ENCODE measurements at places on chromosomes 16 and 17.

DNA sequence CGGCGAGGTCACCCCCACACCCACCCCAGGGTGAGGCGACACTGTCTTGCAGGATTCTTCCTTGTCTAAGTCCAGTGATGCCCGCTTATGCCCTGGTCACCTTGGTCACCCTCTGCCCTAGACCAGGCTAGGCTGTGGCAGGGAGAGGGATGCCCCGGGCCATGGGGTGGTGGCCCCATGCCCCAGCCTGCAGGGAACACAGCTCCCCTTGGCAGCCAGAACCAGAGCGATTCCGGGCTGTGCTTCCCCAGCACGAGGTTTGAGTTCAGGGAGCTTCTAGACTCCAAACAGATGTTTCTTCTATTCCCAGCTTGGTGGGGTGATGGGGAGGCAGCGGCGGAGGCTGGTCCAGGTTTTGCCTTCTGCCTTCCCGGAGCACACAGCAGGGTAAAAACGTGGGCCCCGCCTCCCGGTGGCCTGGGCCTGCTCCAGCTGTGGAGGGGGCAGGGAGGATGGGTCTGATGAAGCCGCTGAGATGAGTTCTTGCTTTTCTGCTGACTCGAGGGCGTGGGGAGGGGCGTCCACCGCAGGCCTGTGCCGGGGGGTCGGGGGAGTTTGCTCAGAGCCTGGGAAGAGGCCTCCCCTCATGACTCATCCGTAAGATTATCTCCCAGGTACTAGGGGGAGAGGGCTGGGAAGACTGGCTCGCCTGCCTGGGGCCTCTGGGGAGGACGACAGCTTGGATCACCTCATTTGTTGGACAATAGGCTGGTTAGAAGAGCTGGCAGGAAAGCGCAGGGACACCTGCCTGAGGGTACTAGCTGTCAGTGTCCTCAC is 15.4 kb downstream of the SMTNL2 start:
- no peak for DNase-seq

DNA sequence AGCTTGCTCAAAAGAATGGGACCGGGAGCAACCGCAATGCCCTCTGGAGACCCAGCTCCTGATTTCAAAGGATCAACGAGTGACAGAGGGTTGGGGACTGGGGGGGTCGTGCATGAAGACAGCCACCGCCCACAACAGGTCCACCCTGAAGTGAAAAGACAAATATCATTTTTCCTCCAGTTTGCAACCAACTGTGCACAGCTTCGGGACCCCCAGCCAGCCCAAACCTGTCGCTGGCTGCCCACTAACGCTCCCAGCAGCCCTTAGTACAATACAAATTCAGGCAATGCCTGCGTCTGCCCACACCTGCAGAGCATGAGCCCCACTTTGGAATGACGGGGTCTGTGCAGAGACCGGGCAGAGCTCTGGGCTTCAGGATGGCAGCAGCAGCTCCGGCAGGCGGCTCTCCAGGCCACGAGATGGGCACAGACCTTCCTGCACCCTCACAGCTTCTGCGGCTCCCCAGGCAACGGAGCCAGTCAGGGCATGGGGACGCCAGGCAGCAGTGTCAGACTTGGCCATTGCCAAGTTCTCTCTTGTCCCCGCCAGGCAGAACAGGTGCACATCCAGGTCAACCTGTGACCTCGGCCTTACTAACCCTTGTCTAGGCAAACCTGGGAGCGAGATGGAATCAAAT is 60.1 kb downstream of the TBC1D16 start:
- DNase-seq: no peak

DNA sequence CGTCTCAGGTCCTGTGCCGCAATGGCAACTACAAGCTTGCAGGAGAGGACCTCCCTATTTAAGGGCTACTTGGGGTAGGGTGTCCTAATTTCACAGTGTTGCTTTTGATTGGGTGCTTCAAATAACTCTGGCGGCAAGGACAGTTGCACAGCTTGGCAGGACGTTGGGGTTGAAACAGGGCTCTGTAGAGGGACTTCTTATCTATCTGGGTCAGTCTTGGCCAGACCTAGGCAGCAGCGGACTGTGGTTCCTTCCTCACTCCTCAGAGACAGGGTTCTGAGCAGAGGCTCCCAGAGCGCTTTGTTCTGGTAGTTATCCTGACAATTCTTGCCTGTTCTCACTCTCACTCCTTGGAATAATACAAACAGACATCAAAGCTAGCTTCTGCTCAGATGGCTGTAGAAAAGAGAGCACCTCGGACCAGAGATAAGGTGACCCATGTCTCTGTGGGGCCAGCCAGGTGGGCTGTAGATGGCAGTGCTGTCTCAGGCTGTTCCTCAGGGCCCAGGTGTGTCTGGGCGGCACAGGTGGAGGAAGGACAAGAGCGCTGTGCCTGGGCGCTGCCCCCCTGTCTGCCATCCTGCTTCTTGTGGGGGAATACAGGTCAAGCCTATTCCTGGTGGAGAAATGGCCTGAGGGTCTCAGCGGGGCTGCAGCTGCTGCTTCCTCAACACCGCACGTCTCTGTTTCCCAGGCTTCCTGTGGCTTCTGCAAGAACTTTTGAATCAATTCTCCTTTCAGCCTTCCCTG is 61.0 kb downstream of the PLD6 start:
- no peak for DNase-seq

GRCh38 chr17:74836191-74836590 is 23.5 kb downstream of the GRIN2C start:
- DNase-seq: no peak

GRCh38 chr17:8153957-8154607 is 1.9 kb upstream of the PER1 start:
- DNase-seq: peak; percentile 87

DNA sequence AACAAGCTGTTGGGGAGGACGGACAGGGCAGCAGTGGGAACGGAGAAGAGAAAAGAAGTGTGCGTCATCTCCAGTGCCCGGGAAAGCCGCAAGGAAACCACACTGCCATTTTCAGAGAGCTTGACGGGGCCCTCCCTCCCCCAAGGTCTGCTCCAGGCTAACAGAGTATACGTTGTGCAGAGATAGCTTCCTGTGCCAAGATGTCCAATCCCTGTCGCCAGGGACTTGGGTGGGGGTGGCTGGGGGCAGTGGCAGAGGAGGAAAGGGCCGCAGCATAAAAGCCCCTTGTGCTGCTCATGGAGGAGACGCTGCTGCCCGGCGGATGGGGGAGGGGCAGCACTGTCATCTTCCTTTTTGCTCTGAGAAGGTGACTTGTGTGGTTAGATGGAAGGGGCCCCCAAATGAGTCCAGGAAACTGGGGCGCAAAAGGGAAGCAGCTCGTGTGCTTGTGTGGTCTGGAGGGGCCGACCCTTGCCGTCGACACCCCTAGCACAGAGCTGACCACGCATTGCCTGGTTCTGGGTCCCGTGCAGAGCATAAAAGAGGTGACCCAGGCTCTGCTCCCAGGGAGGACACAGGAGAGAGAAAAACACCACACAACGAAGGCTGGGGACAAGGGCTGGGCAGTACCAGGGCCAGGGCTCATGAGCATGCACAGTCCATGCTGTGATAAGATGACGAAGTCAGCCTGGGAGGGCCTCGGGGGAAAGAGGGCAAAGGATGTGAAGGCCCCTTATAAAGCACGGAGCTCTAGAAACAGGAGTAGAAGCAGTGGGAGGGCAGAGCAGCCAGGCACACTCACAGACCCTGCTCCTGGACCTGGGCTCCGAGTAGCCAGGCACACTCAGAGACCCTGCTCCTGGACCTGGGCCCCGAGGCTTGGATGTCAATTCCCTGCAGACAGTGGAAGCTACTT is 372.7 kb downstream of the SLC39A11 start:
- DNase-seq: peak; percentile 50

DNA sequence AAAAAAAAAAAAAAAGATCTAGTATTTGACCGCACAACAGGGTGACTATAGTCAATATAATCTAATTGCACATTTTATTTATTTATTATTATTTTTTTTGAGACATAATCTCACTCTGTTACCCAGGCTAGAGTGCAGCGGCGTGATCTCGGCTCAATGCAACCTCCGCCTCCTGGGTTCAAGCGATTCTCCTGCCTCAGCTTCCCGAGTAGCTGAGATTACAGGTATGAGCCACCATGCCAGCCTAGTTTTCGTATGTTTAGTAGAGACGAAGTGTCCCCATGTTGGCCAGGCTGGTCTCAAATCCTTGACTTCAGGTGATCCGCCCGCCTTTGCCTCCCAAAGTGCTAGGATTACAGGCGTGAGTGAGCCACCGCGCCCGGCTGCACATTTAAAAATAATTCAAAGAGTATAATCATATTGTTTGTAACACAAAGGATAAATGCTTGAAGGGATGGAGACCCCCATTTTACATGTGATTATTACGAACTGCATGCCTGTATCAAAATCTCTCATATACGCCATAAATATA is 794 bp downstream of the ANKS3 start:
- no peak for DNase-seq

GRCh38 chr16:77208382-77208781 is 9.2 kb downstream of the SYCE1L start:
- DNase-seq: no peak

- DNase-seq: no peak
Measured at GRCh38 chr17:69144331-69145255, 2.9 kb upstream of the ABCA6 start.

DNA sequence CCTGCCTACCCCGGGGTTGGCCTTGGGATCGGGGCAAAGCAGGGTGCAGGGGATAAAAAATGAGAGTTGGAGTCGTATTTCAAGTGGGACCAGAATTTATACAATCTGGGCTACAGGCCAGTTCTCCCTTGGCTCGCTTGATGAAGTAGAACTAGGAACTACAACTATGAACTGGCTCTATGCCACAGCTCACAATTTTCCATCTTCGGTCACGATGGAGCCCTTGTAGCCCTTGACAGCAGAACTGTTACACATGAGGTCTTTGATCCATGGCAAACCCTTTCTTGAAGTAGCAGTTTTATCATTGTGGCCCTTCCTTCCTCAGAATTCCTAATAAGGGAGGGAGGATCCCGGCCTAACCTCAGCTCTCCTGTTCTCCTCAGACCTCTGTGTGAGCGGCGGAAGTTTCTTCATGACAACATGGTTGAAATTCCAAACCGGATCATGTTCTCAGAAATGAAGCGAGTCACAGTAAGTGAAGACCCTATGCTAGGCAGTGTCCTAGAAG is 17.1 kb downstream of the LIG3 start:
- DNase-seq: no peak

DNA sequence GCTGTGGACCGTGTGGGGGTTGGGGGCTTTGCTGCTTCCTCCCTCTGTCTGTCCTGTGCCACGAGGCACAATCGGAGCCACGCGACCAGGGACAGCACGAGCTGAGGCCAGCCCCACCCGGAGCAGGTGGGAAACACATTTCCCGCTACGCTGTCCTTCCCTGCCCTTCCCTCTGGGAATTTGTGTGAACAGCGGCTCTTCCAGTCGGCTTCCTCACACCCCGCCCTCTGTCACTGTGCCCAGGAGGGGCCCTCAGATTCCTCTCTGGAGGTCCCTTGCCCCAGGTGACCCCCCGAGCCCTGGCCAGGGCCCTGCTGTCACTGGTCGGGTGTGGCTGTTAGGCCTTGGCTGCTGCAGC is 19.6 kb downstream of the SPIRE2 start:
- DNase-seq: no peak

DNA sequence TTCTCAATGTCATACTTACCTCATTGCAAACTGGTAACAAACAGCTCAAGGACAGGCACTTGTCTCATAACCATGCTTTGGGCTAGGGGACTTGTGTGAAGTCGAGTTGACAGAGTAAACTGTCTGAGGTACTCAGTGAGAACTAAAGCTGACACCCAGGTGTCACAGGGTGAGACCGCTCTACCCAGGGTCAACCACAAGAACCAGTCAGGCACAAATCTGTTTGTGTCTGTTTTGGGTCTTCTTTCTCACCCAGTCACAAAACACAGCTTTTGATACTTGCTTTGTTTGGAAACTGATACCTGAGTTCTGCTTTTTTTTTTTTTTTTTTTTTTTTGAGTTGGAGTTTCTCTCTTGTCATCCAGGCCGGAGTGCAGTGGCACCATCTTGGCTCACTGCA is 161.1 kb downstream of the STX8 start:
- no peak for DNase-seq

DNA sequence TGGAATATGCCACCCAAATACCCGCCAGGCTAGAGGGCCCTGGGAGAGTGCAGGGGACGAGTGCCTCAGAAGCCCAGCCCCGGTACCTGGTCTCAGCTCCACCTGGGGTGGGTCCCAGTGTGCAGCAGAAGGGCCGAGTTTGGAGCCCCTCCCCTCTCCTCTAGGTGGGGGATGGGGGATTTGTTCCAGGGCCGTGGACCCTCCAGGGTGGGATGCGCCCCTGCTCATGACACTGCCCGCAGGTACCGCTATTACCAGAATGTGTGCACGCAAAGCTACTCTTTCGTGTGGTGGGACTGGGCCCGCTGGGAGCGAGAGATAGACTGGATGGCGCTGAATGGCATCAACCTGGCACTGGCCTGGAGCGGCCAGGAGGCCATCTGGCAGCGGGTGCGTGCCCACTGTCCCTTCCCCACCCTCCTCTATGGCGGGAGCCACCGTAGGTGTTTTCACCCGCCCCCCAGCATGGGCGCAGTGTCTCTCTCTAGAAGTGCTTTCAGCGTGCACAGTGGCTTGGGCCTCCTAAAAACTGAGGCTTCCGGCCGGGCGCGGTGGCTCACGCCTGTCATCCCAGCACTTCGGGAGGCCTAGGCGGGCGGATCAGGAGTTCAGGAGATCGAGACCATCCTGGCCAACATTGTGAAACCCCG is 1.2 kb downstream of the NAGLU start:
- DNase-seq: no peak

GRCh38 chr17:80970762-80971703 is 20.6 kb upstream of the CHMP6 start:
- DNase-seq: no peak

- DNase-seq: no peak
Measured at GRCh38 chr17:66637491-66637890, 197.4 kb upstream of the CACNG5 start.

DNA sequence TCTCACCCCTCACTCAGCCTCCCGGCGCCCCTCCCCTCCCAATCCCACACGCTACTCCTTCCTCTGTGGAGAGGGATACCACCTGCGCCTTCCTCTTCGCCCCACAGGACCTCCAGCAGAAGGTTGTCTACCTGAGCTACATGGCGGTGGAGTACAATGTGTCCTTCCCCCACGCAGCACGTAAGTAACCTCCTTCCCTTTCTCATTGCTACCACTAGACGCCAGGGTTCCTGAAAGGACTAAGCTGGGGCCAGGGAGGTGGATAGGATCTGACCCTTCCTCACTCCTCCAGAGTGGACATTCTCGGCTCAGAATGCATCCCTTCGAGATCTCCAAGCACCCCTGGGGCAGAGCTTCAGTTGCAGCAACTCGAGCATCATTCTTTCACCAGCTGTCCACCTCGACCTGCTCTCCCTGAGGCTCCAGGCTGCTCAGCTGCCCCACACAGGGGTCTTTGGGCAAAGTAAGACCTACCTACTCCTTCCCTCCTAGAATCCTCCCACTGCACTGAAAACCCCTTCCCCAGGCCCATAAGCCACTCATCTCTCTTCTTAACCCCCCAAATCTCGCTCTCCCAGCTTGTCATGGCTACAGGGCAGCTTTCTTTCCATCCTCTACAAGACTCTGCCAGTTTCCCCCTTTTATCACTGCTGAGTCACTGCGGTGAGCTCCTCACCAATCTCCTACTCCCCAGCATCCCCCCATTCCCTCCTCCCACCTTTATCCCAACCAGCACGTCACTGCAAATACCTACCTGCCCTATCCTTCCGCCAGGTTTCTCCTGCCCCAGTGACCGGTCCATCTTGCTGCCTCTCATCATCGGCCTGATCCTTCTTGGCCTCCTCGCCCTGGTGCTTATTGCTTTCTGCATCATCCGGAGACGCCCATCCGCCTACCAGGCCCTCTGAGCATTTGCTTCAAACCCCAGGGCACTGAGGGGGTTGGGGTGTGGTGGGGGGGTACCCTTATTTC is 1.5 kb downstream of the CD68 start:
- DNase-seq: no peak

GRCh38 chr16:66274335-66275110 is 92.0 kb upstream of the CDH5 start:
- DNase-seq: no peak

Measured in activated naive CD4-positive, alpha-beta T cell treated with Interleukin-2 at 50 U/mL for 16 hours (primary cell).